CD14-positive monocyte (primary cell): ENCODE measurements at places on chromosomes 7 and 10.
A peak's percentile ranks its signal among the peaks of the same experiment; 100 is the strongest.

GRCh38 chr7:23232966-23233365 is 13.6 kb upstream of the GPNMB start:
- no peak for DNase-seq

- no peak for DNase-seq
These were observed 18.9 kb upstream of the ZNF138 start for GRCh38 chr7:64775289-64775688.

- no peak for DNase-seq
These were observed 6.0 kb downstream of the ASB4 start for GRCh38 chr7:95491634-95492314.

DNA sequence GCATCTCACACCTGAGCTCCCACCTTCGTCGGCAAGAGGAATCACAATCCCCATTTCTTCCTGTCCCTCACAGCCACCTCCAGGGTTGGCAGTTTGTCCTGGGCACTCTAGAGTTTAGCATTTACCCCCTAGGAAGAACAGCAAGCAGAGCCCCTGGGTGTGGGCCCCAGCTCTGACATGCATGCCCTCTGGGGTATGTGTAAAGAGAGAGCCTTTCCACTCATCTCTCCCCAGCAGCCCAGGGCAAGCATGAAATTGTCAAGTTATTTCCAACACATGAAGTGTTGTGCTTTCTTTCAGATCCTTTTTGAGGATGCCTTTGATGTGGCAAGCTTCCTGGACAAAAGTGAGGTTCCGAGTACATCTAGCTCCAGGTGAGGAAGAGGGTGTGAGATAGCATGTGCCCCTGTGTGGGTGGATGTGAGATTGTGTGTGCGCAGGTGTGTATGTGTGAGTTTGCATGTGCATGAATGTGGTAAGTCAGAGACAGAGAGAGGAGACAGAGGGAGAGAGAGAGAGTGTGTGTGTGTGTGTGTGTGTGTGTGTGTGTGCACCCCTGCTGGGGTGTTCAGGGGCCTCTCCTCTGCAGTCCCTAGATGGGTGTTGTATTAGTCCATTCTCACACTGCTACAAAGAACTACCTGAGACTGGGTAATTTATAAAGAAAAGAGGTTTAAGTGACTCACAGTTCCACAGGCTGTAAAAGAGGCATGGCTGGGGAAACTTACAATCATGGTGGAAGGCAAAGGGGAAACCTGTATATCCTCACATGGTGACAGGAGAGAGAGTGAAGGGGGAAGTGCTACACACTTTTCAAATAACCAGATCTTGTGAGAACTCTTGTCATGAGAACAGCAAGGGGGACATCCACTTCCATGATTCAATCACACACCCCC is 18.1 kb downstream of the STRA8 start:
- DNase-seq, result no peak

GRCh38 chr10:102112210-102112817 is 7.9 kb downstream of the LDB1 start:
- DNase-seq, result peak; percentile 3

DNA sequence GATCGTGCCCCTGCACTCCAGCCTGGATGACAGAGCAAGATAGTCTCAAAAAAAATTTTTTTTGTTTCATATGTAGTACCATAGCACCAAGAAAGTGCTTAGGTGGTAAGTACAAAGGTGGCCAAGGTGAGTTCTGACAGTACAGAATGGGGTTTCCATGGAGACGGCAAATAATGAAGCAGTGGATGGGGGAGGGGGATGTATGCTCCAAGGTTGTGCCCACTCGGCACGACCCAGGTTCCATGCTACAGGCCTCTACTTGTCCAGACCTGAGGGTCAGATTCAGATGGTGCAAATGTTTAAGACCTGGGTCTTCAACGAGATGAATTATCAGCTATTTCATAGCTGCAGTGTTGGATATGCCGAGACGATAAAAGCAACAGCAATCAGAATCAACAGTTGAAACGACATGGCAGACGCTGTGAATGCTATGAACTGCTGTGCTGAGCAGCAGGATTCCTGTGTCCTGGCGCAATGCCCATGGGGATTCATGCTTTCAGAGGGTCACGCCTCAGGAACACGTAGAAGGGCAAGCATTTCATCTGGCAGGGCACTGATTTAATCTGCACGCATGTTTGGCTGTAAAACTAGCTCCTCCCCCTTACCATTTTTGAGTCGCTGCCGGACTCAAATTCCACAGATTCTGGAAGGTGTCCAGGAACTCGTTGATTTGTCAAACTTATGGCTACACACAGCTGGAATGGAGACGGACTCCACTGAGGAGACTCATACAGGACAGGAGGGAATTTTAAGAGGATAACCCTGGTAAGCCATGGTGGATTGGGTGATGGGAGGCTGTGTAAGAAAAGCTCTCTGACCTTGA is 256.5 kb downstream of the FRMD4A start:
- no peak for DNase-seq

DNA sequence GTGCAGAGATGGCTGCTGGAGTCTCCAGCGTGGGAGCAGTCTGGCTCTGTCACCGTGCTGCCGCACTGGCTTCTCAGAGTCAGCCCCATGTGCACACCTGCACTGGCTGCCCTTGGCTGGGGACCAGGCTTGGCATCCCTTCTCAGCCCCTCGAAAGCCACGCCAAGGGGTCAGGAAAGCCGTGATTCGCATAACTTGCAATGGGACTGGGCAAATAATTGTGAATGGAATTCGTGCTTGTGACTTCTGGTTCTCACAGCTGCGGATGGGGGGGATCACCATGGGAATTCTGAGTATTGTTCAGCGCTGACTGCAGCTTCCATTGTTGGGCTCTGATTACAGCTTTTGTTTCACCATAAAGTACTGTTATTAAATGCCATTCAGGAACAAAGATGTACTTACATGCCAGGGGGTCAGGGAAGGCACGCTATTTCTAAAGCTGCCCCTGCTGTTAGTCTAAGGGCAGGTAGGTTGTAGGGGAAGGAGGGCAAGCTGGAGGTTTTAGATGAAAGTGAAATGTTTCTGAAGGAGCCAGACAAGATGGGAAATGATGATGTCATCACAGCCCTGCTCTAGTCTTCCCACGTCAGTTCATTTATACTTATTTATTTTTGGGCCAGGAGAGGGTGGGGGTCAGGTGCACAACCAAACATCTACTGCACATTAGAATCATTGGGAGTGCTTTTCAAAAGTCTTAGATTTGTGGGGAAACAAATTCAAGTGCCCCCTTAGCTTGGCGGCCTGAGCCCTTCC is 5.8 kb upstream of the PLEKHA1 start:
- DNase-seq, result no peak

GRCh38 chr10:7264313-7264756 is 146.5 kb downstream of the SFMBT2 start:
- DNase-seq, result no peak

- DNase-seq, result no peak
These were observed 26.7 kb downstream of the ZCWPW1 start for GRCh38 chr7:100401811-100402210.

- no peak for DNase-seq
These were observed 824.9 kb downstream of the TNS3 start for GRCh38 chr7:46756996-46757395.

- DNase-seq, result no peak
These were observed 10.6 kb upstream of the PLEKHA1 start for GRCh38 chr10:122363722-122364463.

DNA sequence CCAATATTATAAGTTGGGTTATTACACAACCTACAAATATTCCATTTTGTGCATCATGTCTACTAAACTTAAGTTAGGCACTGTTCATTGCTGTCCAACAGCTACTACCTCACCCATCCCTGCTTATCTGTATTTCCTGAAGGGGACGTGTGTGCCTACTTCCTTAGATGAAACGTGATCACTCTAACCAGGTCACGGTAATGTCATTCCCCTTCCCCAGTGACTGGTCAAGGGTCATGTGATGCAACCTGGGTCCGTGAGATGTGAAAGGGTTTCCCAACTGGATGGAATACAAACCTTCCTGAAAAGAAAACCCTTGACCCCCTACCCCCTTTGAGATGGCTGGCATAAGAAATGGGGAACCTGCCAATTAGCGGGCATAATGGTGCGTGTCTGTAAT is 1.6 kb upstream of the NSMCE4A start:
- no peak for DNase-seq

DNA sequence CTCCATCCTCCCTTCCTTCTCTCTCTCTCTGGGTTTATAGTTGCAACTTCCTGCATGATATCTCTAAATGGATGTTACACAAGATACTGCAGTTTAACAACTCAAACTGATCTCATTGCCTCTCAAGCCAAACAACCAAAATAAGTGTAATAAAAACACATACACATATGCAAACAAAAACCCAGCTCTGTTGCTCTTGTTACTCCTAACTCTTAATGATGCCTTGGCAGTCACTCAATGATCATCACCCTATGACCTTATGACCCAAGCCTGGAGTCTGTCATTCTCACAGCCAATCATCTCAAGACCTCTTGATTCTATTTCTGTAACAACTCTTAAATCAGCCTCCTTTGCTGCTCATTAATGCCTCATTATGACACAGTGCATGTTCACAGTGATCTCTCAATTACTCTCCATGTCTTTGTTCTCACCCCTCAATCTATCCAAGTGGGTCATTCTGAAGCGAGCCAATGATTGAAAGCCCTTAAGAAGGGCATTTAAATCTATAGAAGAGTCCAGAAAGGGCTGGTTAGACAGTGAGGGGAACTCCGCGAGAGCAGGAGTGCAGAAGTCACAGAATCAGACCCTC is 210.9 kb downstream of the INHBA start:
- no peak for DNase-seq

- no peak for DNase-seq
These were observed 80.9 kb downstream of the LRRC17 start for GRCh38 chr7:102993718-102994029.

GRCh38 chr7:109343678-109344077 is 774.0 kb downstream of the DNAJB9 start:
- DNase-seq, result no peak

- DNase-seq, result no peak
These were observed 10.6 kb downstream of the BEND7 start for GRCh38 chr10:13518076-13518692.

- DNase-seq, result no peak
These were observed 120.8 kb downstream of the CDH23 start for GRCh38 chr10:71517298-71518169.

GRCh38 chr10:85316276-85316675 is 987.9 kb downstream of the CCSER2 start:
- DNase-seq, result no peak

- no peak for DNase-seq
These were observed 7.0 kb downstream of the FAM221A start for GRCh38 chr7:23687011-23687410.

- no peak for DNase-seq
These were observed 335.4 kb upstream of the ANKRD30A start for GRCh38 chr10:36789974-36790373.

DNA sequence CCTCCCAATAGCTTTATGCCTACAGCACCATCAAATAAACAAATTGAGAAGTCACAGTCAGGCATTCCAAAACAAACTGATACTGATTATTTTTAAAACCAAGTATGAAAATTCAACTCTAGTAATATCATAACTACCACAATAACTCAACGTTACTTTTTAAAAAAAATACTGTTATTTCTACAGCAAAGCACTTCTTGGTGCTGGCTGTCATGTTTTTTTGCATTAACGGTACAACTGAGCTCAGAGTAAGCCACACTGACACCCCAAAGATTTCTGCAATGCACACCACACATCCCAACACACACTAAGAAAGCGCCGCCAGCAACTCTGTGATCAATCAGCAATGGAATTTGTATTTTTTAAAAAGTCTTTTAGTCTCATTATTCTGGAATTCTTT is 113.6 kb downstream of the RNF32 start:
- no peak for DNase-seq

DNA sequence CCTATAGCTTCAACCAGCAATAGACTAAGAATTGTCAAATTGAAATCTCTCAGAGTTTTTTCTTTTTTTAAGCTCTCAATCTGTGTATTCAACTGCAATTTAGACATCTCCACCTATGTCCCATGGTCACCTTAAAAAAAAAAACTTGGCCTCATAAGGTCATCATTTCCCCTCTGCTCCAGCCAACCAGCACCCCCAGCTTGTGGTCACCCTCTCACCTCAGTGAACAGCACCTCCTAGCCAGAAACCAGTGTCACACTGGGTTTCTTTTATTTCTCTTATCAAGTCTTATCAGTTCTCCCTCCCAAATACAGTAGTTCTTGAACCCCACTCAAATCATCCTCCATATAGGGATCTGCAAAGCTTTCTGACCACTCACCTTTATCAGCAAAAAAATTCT is 4.0 kb downstream of the ITGB1 start:
- DNase-seq, result no peak
